Effector CD4-positive, alpha-beta T cell (primary cell): ENCODE measurements at places on chromosomes 16 and 17.
A peak's percentile ranks its signal among the peaks of the same experiment; 100 is the strongest.

- no peak for DNase-seq
Observed at GRCh38 chr16:31694461-31694860, 166.8 kb downstream of the AHSP start.

- DNase-seq, result no peak
Observed at GRCh38 chr17:81537343-81537855, 9.2 kb downstream of the FSCN2 start.

DNA sequence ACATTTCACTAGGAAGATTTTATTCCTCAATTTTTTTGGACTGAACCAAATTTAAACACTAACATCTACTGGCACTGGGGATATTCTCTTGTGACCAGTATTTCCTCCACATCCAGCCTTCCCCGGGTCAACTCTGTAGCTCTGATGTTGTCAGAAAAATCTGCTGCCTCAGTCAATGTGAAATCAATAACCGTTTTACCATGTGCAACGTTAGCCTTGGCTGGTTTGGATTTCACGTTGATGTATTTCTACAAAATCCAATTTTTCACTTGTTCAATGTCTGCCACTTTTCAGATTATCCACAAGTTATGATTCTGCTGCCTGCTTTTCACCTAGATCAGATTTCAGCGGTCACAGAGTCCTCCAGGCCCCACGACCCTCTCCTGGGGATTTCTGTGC is 7.1 kb downstream of the SGCA start:
- no peak for DNase-seq

- DNase-seq, result no peak
Observed at GRCh38 chr17:66839616-66840015, 4.7 kb downstream of the CACNG5 start.

GRCh38 chr16:61385392-61386071 is 650.7 kb downstream of the CDH8 start:
- no peak for DNase-seq

GRCh38 chr17:78341559-78342448 is 18.1 kb downstream of the SOCS3 start:
- DNase-seq, result no peak

GRCh38 chr17:82414548-82415281 is 3.4 kb upstream of the HEXD start:
- peak; percentile 62 for DNase-seq

DNA sequence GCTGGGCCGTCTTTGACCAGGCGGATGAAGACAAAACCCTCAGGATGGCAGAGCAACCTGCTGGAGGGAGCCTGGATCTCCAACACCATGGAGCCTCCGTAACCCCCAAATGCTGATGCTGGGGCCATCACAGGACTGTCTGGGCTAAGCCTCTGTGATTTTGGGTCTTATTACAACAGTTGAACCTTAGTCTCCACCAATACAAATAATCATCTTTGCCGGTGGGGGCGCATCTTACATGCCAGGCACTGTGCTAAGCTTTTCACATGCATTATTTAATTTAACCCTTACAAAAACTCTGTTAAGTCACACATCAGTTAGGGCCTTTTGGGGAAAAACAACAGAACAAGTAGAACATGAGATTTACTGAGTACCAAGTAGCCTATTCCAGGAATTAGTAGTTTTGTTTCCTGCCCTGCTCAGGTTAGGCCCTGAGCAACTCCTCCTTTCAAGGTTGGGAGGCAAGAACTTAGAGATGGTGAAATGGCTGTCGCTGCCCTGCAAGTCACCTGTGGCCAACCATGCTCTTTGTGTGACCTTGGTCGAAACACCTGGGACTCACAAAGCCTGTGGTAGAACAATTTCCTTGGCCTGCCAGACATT is 8.9 kb upstream of the ITGAM start:
- no peak for DNase-seq

- no peak for DNase-seq
Observed at GRCh38 chr17:3924512-3925350, 8.5 kb upstream of the P2RX1 start.

- no peak for DNase-seq
Observed at GRCh38 chr16:73413830-73414190, 365.9 kb upstream of the ZFHX3 start.

- no peak for DNase-seq
Observed at GRCh38 chr17:78117027-78117981, 11.3 kb downstream of the TMC6 start.

GRCh38 chr16:80417706-80418271 is 123.0 kb upstream of the DYNLRB2 start:
- no peak for DNase-seq

DNA sequence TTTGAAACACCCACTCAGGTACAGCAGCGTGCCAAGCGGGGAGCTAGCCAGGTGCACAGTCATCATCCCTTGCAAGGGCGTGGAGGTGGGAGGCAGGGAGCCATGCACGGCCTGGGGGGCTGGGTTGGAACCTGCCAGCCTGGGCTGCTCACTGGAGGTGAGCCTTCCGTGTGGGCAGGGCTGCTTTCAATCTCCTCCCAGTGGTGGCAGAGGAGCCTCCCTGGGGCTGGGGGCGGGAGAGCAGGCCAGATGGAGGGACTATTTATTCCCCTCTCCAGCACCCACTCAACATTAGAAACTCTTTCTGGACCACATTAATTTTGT is 90.3 kb downstream of the KATNIP start:
- DNase-seq, result no peak

- DNase-seq, result no peak
Observed at GRCh38 chr16:10880594-10881452, 3.8 kb downstream of the CIITA start.

GRCh38 chr17:63358956-63359355 is 87.2 kb downstream of the CYB561 start:
- no peak for DNase-seq

- no peak for DNase-seq
Observed at GRCh38 chr17:77115510-77115909, 25.3 kb upstream of the SEC14L1 start.

DNA sequence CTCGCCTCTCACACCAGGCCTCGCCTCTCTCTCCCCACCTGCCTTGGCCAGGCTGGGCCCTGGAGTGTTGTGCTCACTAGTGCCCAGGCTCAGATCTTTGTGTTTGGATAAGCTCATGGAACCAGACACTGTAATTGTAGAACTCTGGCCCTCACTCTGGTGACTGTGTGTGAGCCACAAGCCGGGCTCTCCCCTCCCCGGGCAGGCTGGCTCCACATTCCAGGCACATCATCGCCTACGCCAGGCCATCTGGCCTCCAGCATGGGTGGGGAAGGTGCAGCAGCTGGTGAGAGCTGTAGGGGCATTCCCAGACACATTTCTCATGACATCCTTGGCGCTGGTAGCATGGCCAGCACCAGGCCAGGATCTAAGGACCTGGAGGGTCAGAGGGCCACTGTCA is 202.3 kb downstream of the RAB11FIP4 start:
- DNase-seq, result no peak

DNA sequence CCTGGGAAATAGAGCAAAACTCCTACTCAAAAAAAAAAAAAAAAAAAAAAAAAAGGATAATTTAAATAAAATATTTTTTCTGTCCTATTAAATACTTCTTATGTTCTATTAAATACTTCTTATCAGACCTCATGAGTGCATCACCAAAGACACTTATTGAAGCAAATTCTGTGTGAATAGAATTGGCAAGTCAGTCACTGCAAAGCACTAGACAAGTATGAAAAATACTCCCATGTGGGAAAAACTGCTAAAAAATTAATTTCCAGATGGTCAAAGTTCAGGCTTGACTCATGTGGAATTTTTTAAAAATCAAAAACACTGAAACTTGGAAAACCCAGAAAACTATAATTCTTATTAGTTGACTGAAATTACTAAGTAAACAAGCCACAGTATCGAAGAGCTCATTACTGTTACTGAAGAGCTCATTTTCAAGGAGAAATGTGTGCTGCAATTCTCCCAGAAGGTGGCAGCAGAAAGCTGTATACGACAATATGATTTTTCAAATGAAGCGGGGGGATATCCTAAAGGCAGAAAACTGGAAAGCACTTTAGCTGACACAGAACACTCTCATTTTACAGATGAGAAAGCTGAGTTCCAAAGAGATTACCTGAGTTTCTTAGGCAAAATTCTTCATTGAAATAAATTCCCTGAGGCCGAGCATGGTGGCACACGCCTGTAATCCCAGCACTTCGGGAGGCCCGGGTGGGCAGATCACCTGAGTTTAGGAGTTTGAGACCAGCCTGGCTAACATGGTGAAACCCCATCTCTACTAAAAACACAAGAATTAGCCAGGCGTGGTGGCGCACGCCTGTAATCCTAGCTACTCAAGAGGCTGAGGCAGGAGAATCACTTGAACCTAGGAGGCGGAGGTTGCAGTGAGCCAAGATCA is 15.9 kb upstream of the FBXO47 start:
- peak; percentile 32 for DNase-seq

DNA sequence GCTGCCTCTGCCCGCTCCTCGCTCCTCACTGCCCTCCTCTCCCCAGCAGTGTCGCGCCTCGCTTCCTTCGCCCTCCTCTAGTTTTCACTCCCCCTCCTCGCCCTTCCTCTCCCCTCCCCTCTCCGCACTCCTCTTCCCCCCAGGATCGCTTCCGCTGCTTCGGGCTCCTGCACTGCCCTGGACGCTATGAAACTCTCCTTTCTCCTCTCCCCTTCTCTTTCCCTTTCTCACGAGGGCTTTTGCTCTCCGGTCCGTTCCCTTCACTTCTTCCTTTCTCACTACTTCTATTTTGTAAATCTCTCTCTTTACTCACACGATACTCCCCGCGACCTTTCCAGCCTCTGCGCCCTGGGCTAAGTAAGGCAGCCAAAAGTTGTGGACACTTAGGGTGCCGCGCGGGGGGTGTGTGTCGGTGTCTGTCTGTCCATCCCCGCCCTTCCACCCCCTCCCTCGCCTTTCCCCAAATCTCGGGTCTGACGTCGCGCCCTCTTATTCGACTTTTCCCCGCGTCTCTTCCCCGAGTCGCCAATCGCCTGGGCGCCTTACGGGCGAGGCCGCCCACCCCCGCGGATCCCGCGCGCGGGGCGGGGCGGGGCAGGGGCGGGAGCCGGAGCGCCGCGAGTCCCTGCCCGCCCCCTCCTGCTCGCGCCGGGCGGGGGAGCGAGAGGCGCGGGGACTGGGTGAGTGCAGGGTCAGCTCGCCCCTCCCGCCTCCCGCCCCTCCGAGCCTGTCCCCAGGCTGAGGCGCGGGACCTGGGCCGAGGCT is at the start of gene IRX3:
TSS of gene IRX3 (minus strand) at position 422 of the 765 bp plus-strand sequence. CDS start 737 bp downstream, outside the sequence.
- no peak for DNase-seq

GRCh38 chr16:84061236-84061819 is 18.7 kb upstream of the SLC38A8 start:
- no peak for DNase-seq

- DNase-seq, result peak; percentile 25
Observed at GRCh38 chr16:56950881-56951771, 10.6 kb upstream of the CETP start.

DNA sequence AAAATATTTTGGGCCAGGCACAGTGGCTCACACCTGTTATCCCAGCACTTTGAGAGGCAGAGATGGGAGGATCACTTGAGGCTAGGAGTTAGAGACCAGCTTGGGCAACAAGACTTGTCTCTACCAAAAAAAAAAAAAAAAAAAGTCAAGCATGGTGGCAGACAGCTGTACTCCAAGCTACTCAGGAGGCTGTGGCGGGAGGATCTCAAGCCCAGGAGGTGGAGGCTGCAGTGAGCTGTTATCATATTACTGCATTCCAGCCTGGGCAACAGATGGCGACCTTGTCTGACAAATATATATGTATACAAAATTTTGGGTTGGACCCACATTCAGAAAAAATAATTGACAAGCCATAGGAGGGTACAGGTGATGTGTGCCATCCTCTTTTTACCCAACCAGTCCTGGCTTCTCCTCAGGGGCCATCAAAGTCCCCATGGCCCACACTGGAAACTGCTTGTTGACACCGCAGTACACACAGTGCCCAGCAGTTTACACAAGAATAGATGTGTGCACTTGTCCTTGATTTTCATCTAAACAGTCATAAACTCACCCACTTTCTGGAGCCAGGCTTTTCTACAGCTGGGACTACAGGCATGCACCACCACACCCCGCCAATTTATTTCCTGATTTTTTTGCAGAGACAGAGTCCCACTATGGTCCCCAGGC is 1.7 kb downstream of the CES2 start:
- no peak for DNase-seq

DNA sequence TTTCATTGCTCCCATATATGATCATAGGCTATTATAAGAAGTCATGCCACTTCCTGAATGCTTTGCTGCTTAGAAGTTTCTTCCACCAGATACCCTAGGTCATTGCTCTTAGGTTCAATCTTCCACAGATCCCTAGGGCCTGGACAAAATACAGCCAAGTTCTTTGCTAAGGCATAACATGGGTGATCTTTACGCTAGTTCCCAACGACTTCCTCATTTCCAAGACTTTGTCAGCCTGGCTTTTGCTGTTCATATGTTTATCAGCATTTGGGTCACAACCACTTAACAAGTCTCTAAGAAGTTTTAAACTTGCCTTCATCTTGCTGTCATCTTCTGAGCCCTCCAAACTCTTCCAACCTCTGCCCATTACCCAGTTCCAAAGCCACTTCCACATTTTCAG is 20.1 kb upstream of the DLX3 start:
- no peak for DNase-seq

GRCh38 chr16:86383488-86384262 is 126.7 kb upstream of the FOXF1 start:
- DNase-seq, result no peak

DNA sequence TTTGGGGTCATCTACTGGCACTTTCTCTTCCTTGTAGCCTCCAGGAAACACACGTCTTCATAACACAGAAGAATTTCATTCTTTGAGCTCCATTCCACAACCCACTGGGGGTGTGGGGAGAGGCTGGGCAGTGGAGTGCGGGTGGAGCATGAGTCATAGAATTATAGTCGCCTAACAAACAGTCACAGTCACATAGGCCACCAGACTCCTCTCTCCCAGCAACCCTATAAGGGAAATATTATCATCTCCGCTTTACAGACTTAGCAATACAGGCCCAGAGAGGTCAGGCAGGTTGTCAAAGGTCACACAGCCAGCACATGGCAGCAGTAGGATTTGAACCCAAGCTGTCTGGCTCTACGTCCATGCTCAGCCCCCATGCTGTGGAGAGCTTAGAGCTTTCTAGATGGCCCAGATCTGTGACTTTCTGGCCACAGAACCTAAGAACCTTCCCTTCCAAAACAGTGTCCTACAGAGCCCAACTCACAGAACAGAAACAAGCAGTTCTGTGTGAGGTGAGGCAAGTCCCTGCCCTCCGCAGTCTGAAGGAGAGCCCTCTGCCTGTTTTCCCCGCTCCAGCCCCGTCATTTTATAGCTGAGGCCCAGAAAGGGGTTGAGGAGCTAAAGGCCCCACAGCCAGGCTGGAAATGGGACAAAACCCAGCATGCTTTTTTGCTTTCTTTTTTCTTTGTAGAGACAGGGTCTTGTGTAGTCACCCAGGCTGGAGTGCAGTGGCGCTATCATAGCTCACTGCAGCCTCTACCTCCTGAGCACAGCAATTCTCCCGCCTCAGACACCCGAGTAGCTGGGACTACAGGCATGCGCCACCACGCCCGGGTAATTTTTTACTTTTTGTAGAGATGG is 10.7 kb upstream of the LITAF start:
- DNase-seq, result no peak

DNA sequence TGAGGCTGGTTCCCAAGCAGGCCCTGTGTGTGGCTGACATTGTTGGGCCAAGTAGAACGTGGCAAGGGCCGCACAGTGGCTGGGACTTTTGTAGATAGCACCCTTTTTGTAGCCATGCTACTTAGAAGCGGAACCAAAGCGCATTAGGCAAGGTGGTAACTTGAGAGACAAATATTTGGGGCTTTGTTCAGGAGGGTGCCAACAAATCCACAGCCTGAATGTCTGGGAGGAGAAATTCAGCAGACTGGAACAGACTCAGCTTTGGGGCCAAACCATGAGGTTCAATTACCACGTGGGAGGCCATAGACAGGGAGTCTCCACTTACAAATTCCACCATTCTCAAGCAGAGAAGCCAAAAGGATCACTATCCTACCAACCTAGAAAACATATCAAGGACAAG is 183.7 kb downstream of the RGS9 start:
- DNase-seq, result no peak

GRCh38 chr16:69373019-69373418 is 12.8 kb downstream of the TERF2 start:
- no peak for DNase-seq
